ENCODE measurements at places on chromosomes 4 and X.

DNA sequence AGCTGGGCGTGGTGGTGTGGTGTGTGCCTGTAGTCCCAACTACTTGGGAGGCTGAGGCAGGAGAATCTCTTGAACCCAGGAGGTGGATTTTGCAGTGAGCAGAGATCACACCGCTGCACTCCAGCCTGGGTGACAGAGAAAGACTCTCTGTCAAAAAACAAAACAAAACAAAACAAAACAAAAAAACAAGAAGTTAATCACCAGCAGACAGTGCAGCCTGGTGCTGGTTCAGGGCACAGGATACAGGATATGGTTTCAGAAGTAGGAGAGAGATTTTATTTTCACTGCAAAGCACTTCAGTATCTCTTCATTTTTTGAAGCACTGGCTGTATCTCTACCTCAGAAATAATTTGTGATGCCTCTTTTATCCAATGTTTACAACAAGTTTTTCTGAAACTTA lies 1222.9 kb upstream of the PRKX start:
- DNase-seq, result no peak

DNA sequence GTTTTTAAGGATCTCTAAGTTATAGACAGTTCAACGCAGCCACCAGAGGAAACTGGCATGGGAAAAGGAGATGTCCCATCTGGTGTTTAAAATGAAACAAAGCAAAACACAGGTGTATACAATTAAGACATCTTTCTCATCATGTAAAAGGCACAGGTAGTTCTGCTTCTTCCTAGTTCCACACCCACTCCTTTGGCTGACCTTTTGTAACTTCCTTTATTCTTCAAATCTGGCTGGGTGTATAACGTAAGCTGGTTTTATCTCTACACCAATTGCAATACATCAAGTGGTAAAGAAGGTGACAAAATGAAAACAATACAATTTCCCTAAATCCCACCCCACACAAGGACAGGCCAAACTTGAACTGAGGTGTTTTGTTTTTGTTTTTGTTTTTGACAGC lies 27.3 kb upstream of the FBXW7 start:
- DNase-seq, result no peak

DNA sequence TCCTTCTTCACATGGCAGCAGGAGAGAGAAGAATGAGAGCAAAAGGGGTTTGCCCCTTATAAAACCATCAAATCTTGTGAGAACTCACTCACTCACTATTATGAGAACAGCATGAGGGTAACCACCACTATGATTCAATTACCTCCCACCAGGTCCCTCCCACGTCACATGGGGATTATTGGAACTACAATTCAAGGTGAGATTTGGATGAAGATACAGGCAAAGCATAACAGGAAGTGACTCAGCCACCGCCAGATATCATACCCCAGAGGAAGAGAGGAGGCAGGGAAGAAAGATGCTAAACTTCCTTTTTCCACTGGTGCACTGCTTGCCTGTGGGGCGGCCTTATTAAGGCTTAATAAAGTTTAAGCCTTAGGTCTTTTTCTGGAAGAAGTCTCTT lies 766.1 kb downstream of the KCTD8 start:
- no peak for DNase-seq

DNA sequence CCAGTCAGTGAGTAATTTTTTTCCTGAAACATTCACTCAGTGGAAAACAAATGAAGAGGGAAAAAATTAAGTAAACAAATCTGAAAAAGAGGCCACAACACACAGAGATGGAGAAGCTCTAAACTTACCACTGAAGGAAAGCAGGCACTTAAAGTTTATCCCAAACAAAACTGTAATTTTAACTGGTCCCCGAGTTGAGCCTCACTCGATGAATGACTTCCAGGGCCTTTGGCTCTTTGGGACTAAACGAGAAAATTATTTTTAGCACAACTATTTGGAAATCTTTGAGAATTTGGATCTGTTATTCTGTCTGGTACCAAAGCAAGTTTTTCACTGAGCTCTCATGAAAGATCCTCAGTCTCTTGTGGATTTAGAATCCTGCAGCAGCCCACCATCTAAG lies at the start of gene C1QTNF7:
Gene C1QTNF7 (plus strand): TSS at position 333 of the 400 bp plus-strand sequence. CDS start 7,711 bp downstream, outside the sequence.
- DNase-seq, result no peak

GRCh38 chr4:73685052-73685451 lies 55.3 kb upstream of the CXCL8 start:
- DNase-seq, result no peak

GRCh38 chr4:157700898-157701694 lies 471.7 kb downstream of the GASK1B start:
- no peak for DNase-seq

GRCh38 chrX:78517124-78517523 lies 142.0 kb downstream of the RTL3 start:
- no peak for DNase-seq

DNA sequence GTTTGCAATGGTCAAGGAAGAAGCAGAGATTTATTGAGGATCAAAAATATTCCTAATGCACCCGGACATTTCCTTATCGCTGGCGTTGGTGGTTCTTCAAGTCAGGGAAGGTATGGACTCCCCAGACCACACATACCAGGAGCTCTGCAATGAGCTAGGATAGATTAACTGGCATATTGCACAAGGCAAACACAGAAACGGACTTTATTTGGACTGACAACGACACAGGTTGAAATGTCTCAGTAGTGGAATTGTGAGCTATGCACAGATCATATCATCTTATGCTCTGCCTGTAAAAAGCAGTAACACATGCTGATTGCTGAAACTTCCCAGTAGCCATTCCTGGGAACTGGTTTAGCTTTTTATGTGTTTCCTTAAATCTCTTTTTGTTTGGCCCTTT lies 1.7 kb downstream of the TSPAN7 start:
- DNase-seq, result no peak

GRCh38 chrX:63746715-63747114 lies 38.3 kb downstream of the ARHGEF9 start:
- DNase-seq, result no peak

- DNase-seq, result no peak
Observed at GRCh38 chr4:155241664-155242063, 33.2 kb downstream of the NPY2R start.

GRCh38 chr4:826508-827208 lies 729 bp upstream of the CPLX1 start:
- DNase-seq, result no peak

GRCh38 chr4:15327311-15328298 lies 100.2 kb upstream of the C1QTNF7 start:
- DNase-seq, result no peak

DNA sequence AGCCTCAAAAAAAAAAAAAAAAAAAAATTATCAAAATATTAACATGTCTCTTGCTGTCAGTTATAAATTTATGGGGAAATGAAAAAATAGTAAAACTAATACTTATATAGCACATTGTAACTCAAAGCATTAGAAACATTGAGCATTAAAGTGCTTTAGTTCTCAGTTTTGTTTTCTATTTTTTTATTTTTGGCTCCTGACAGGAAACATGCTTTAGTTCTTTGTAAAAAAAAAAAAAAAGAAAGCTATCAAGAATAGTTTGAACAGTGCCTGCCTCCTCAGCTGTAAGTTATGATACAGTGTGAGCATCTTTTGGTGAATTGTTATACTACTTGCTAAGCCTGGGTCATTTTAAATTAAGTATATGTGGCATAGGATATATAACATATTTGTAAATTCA lies 5.1 kb upstream of the CENPC start:
- no peak for DNase-seq

- no peak for DNase-seq
Observed at GRCh38 chr4:74624351-74625151, 169.8 kb downstream of the BTC start.

GRCh38 chr4:5435823-5436222 lies 272.5 kb downstream of the EVC2 start:
- DNase-seq, result no peak

GRCh38 chrX:108087792-108088191 lies 3.5 kb downstream of the PSMD10 start:
- DNase-seq, result no peak

DNA sequence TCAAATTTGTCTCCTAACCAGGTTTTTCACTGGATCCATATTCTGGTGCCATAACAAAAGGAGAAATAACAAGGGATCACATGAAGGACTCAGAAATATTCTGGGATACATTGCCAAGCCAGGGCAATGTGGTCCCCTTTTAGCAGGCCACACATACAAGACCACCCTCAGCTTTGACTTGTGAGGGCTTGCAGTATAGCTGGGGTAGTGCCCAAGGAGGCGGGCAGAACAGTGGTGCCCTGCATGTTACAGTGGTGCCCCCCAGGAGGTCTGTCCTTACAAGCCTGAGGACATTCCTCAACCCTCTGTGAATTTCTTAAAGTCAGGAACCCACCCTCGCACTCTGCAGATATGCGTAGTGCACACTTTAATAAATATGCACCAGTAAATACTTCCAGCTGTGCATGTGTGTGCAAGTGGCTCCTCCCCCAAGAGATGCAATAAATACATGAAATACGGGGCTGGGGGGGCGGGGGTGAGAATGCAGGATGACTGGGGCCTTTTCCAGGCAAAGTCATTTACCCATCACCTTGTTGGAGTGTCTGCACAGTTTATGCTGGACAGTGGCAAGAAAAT lies 34.4 kb upstream of the TBL1X start:
- no peak for DNase-seq

- DNase-seq, result no peak
Observed at GRCh38 chr4:99463566-99463965, 28.4 kb upstream of the ADH7 start.

GRCh38 chrX:37425370-37425769 lies 76.2 kb downstream of the PRRG1 start:
- no peak for DNase-seq

DNA sequence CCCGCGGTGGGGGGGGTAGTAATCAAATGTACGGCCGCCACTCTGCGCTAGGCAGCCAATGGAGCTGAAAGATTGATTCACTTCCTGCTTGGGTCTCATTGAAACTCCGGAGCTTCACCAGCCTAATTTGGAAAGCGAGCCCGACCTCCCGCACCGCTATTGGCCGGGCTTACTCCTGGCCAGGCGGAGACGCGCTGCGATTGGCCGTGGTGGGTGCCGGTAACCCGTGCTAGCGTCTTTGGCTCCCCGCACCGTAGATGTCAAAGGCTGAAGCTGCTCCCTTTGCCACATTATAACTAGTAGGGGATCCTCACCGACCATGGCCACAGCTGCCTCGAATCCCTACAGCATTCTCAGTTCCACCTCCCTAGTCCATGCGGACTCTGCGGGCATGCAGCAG lies at the start of gene POU3F4:
Gene POU3F4 (plus strand): TSS at position 285 of the 400 bp plus-strand sequence. CDS start 35 bp downstream, at position 320.
- DNase-seq, result no peak

GRCh38 chr4:122827258-122827878 lies 737 bp downstream of the FGF2 start:
- no peak for DNase-seq

- DNase-seq, result no peak
Observed at GRCh38 chrX:716136-716535, 85.5 kb downstream of the SHOX start.

GRCh38 chrX:16033331-16033730 lies 90.0 kb upstream of the GRPR start:
- no peak for DNase-seq

DNA sequence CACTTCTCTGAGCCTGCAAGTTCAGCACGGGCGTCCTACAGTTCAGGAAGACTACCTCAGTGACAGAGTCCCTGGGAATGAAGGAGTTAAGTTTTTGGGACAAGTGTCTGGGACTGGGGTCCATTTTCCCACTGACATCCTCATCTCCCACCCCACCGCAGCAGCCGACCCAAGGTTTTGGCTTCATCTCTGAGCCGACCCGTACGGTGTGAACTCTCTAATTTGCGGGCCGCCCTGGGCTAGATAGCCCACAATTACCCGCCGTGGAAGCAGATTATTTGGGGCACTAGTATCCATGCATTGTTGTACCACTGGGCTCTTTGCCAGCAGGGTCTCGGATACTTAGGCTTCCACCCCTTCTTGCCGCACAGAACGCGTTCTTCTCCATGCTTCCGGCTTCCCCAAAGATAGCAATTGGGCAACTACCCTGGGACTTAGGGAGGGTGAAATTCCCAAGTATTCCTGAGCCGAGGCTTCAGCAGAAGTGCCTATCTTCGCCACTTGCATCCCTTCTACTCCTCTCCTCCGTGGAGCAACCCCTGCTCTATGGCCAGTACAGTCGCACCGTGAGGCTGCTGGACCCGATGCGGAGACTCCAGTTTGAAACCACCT lies 2.4 kb downstream of the IL1RAPL2 start:
- DNase-seq, result no peak

DNA sequence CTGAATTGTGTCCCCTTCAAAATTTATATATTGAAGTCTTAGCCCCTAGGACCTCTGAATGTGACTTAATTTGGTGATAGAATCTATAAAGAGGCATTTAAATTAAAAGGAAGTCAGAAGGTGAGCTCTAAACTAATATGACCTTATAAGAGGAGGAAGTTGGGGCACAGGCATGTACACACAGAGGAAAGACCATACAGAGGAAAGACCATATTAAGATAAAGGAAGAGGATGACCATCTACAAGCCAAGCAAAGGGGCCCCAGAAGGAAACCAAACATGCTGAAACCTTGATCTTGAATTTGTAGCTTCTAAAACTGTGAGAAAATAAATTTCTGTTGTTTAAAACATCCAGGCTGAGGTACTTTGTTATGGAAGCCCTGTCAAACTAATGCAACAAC lies 26.9 kb upstream of the CYBB start:
- DNase-seq, result no peak

GRCh38 chr4:34767407-34767806 lies 1476.9 kb downstream of the ARAP2 start:
- no peak for DNase-seq

GRCh38 chr4:52202931-52203330 lies 151.8 kb downstream of the SPATA18 start:
- DNase-seq, result no peak

GRCh38 chr4:90842960-90843359 lies 715.8 kb downstream of the CCSER1 start:
- no peak for DNase-seq

DNA sequence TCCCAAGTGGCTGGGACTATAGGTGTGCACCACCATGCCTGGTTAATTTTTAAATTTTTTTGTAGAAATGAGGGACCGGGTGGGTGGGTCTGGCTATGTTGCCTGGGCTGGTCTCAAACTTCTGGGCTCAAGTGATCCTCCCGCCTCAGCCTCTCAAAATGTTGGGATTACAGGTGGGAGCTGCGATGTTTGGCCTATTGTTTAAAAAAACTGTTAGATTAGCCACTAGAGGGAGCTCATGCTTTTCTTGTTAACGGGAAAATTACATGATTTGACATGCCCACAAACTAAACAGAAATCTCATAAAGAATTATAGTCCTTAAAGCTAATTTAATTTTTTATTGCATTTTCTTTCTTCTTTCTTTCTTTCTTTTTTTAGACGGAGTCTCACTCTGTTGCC lies 5.0 kb upstream of the SDAD1 start:
- no peak for DNase-seq

GRCh38 chr4:165328101-165328425 lies 594 bp downstream of the MSMO1 start:
- no peak for DNase-seq

- DNase-seq, result no peak
Observed at GRCh38 chr4:77082886-77083608, 7.3 kb upstream of the CCNI start.

DNA sequence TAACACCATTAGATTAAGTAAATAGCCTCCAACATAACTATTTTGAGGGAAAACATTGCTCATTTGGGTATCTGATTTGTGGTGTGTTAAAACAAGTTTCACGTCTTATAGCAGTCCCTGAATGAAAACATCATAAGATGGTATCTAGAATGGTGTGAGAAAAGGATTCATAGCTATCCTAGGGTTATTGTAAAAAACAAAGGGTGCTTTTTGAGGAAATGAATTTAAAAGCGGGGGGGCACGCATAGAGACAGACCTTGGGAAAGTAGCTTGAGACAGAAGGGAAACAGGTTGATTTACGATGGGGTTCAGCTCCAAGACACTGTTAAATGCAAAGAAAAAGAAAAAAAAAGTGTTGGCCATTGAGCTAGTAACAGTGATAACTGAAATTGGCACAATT lies 768 bp upstream of the CXCL10 start:
- DNase-seq, result no peak

- no peak for DNase-seq
Observed at GRCh38 chr4:139743027-139743426, 77.4 kb downstream of the MGST2 start.
